ENCODE measurements at places on chromosomes 7 and 10.

DNA sequence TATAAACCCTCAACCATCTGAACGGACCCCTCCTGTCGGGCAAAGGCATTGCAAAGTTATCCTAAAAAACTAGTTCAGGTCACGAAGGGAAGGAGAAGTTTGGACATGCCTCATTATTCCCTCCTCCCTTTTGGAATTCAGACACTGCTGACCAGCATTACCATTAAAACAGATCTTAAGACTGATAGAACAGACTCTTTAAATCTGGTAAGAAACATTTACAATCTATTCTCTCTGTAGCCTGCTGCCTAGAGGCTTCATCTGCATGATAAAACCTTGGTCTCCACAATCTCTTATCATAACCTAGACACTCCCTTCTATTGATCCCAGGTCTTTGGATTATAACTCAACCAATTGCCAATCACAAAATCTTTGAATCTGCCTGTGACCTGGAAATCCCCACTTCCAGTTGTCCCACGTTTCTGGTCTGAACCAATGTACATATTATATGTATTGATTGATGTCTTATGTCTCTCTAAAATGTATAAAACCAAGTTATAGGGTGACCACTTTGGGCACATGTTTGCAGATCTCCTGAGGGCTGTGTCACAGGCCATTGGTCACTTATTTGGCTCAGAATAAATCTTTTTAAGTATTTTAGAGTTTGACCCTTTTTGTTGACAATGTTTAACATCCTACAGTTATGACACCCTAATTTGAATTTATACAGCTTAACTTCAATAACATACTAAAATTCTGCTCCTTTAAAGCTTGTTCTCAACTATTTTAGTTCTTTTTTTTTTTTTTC lies 23.5 kb upstream of the CNNM2 start:
- DNase-seq, result no peak

- DNase-seq, result no peak
Observed at GRCh38 chr7:44711528-44711927, 37.1 kb upstream of the ZMIZ2 start.

DNA sequence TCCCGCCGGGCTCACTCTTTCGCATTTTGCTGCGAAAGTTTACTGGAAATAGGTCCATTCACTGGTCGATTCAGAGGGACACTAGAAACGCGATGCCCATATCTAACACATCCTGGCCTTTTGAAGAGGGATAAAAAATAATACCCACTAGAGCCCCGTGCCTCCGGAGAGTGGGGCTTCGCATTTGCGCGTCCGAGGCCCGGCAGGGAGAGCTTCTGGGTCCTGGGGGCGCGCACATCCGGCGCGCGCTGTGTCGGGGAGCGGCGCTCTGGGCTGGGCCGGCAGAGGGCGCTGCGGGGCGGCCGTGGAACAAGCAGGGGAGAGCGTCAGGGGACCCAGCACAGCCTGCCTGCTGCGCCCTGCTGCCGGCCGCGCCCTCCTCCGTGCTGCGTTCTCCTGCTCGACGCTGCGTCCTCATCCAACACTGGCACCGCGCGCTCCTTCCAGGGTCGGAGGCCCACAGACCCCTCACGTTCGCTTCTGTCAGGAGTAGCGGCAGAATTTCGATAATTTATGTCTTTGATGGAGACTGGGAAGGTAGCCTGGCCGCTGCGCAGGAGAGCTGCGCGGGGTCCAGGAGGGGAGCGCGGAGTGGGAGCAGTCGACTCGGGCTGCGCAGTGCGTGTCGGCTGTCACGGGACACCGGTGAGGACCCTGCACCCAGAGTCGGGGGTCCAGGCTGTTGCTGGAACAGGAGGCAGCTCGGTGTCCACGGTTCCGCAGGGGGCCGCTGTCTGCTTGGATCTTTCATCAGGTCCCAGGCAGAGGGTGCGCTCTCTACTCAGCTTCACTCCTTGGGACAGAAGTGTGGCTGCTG lies 41.5 kb upstream of the ZNF32 start:
- DNase-seq, result peak; percentile 70

DNA sequence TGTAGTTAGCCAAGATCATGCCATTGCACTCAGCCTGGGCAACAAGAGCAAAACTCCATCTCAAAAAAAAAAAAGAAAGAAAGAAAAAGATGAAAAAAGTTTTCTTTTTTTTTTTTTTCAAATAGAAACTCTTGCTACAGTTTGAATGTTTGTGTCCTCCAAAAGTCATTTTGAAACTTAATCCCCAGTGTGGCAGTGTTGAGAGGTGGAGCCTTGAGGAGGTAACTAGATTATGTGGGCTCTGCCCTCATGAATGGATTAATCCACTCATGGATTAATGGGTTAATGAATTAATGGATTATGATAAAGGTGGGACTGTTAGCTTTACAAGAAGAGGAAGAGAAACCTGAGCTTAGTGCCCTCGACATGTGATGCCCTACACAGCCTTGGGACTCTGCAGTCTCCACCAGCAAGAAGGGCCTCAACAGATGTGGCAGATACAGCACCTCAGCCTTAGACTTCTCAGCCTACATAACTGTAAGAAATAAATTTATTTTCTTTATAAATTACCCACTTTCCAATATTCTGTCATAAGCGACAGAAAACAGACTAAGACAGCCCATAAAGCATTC lies 25.1 kb downstream of the CPEB3 start:
- DNase-seq, result no peak

DNA sequence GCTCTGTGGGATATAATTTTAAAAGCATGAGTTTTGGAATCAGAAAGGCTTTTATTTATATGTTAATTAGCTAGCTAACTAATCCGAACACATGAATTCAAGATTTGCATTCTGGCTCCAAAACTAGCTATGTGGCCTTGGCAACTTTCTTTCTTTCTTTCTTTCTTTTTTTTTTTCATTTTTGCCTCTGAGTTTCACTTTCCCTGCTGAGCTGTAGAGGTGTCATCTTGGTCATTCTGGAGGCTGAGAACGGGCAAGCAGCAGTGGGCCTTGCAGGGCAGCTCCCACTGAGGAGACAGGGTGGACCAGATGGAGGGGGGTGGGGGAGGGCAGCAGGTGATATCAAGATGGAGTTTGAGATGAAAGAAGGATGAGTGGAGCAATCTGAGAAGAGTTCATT lies 24.8 kb upstream of the SFMBT2 start:
- DNase-seq, result no peak

DNA sequence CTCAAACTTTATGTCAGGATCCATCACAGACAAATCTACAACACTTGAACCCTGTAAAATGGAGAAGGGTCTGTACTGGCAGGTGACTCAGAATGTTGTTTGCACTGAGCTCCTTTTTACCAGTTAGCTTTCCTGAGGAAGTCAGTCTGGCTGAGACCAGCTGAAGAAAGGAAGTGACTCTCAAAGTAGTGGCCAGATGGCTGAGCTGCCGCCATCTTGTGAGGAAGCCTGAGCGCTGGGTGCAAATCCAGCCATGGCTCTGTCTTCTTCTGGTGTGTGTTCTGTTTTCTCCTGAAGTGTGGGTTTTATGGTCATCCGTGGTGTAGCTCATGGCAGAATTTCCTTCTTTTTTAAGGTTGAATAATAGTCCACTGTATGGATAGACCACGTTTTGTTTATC lies 25.5 kb upstream of the ECHDC3 start:
- DNase-seq, result no peak

- DNase-seq, result no peak
Observed at GRCh38 chr7:14846405-14846804, 56.1 kb downstream of the DGKB start.
